ENCODE measurements at places on chromosomes 6 and 20.

DNA sequence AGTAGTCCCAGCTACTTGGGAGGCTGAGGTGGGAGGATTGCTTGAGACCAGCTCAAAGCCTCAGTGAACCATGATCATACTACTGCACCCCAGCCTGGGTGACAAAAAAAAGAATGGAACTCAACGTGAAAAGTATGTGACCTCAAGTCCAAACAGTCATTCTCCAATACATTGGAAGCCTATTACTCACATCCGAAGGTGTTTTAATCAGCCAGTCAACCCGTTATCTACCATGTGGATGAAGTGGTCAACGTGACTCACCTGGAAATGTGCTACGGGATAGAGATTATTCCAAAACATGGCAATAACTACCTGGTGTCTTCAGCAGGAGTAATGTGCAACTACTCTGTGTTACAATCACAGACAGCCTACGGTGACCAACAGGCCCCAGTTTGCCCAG, 85.8 kb upstream of the TOP1 start:
- no peak for DNase-seq

DNA sequence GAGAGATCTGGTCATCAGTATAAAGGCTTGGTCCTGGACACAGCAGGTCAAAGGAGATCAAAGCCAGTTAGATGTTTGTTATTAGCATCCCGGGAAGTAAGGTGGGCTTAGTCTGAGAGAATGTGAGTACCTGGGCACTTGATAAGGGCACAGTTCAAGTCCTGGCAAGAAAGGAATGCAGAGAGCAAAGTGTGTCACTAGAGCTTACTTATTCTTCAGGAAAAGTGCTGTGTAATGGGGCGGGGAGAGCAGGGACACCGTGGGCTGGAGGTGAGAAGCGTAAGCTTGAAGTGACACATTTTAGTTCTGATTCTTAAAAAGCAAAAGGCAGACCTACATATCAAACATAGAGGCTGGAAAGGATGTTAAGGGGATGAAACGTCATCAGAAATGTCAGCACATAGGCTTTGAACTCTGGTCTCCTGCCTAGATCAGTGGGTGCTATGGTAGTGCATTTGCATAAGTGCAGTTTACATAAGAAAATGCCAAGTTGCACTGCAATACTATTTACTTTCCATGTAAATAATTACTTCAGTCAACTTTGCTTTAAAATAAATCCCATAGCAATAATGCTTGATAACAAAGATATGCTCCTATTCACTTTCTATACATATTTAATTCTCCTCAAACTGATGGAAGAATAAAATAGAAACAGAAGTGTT, 2.6 kb downstream of the SAMD5 start:
- DNase-seq, result no peak

DNA sequence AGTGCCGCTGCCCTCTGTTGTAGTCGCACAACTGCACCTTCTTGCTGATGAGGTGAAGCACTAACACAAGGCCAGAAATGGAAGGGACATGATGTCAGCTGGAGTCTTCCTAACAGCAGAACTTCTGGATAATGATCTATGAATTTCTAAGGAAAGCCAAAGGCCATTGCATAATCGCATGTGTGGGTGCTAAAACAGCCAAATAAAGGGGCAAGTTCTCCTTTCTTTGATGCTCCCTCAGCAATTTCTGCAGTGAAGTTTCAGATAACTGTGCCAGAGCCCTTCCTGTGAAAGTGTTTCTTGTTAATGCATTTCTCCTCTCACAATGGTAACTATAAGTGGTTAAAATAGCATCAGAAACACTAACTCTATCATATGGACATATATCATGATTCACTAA, 8.0 kb upstream of the F13A1 start:
- no peak for DNase-seq

DNA sequence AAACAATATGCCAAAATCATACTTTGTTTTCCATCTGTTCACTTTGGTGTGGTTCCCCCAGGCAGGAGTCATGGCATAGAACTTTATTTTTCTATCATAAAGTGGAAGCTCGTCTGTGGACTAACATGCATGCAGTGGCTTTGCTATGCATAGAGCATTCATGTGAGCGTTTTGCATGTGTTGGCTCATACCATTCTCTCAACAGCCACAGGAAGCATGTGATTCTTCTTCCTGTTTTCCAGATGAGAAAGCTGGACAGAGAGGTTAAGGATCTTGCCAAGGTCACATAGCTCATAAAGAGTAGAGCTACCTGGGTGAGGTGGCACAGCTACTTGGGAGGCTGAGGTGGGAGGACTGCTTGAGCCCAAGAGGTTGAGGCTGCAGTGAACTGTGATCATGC, 123.4 kb upstream of the HDGFL1 start:
- DNase-seq, result no peak

GRCh38 chr6:146543211-146543939, at the start of gene RAB32:
RAB32 (plus strand) TSS chr6:146543833; CDS start chr6:146543872, 39 bp downstream.
- peak; percentile 94 for DNase-seq
